Caco-2 (cell line): ENCODE measurements at places on chromosomes 2 and 18.
A peak's percentile ranks its signal among the peaks of the same experiment; 100 is the strongest.

DNA sequence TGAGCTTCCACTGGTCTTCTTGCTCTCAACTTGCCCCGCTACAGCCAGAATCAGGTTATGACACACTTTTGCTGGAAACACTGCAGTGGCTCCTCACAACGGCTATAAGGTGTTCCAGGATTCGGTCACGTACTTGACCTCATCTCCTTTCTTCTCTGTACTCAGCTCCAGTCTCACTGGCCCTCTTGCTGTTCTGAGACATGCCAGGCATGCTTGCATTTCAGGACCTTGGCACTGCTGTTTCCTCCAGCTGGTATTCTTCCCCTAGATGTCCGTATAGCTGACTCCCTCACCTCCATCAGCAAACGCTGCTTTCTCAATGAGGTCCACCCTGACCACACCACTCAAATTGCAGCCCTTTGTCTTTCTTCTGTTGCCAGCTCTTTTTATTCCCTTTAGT lies 31.9 kb upstream of the C1GALT1C1L start:
- H3K27ac ChIP-seq = no peak overlapping the region
- H3K27me3 ChIP-seq = no peaks in the 10 kb centered on the region
- no peaks in the 10 kb centered on the region for H3K4me1 ChIP-seq
- no peak overlapping the region for H3K4me3 ChIP-seq

GRCh38 chr18:48609820-48610815 lies 71.3 kb downstream of the CTIF start:
- H3K27ac ChIP-seq = no peak overlapping the region
- no peaks in the 10 kb centered on the region for H3K4me1 ChIP-seq
- H3K36me3 ChIP-seq = no peaks in the 10 kb centered on the region
- H3K27me3 ChIP-seq = no peaks in the 10 kb centered on the region
- H3K4me3 ChIP-seq = no peak overlapping the region
- DNase-seq = no peak

DNA sequence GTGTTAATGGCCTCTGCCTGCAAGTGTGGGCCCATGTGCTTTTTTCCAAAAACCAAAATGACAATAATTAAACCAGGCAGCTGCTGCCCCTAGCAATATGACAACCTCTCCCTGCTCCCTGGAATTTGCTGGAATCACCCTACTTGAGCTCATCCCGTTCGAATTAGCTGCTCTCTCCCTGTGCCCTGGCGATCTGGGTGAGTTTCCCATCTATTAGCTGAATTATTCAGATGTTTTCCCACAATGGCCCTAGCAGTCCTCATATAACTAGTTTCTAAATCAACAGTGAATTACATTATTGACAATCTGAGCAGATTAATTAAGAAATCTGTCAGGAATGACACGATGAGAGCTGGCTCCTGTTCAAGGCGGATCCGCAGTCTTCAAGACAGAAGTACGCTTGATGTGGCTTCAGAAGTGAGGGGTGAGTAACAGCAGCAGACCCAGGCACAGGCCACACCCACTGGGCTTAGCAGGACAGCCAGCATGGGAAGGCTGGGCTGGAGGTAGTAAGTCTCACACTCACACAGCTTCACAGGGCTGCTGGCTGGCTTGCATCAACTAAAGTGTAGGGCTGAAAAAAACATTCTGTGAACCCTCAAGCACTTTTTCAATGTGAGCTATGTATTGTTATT lies 366.2 kb upstream of the ID2 start:
- no peaks in the 10 kb centered on the region for H3K36me3 ChIP-seq
- H3K4me3 ChIP-seq = no peak overlapping the region
- H3K27me3 ChIP-seq = no peaks in the 10 kb centered on the region
- H3K4me1 ChIP-seq = peaks cover 12% of the 10 kb centered on the region
- H3K27ac ChIP-seq = no peak overlapping the region
- no peak for DNase-seq

DNA sequence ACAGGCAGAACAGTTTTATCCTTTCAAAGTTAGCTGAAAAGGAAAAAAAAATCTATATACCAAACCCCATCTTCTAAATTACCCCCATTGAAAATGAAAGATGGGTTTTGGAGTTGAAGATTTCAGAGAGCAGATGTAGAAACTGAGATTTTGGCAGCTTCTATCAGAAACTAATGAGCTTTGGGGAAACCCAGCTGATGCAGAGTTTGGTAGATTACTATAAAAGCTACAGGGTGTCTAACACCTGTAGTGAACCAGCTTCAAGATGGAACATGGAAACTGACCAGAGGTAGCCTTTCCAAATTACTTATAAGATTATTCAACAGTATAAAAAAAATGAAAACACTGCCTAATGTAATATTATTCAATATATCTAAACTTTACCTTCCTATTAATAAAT lies 583.1 kb downstream of the XIRP2 start:
- H3K36me3 ChIP-seq = no peaks in the 10 kb centered on the region
- H3K4me3 ChIP-seq = no peak overlapping the region
- H3K27me3 ChIP-seq = no peaks in the 10 kb centered on the region
- no peaks in the 10 kb centered on the region for H3K4me1 ChIP-seq
- no peak overlapping the region for H3K27ac ChIP-seq

- no peaks in the 10 kb centered on the region for H3K27me3 ChIP-seq
- H3K4me3 ChIP-seq = no peak overlapping the region
- no peak overlapping the region for H3K27ac ChIP-seq
- H3K4me1 ChIP-seq = no peaks in the 10 kb centered on the region
These were observed 166.8 kb downstream of the DYSF start for GRCh38 chr2:71620116-71620515.

- DNase-seq = peak; percentile 26
- peak overlapping the region; percentile 56 for H3K4me3 ChIP-seq
- H3K4me1 ChIP-seq = peaks cover 26% of the 10 kb centered on the region
- H3K27me3 ChIP-seq = no peaks in the 10 kb centered on the region
These were observed 616 bp downstream of the RNPEPL1 start for GRCh38 chr2:240568678-240569522.

GRCh38 chr18:77164026-77164425 lies 31.4 kb upstream of the MBP start:
- no peak for DNase-seq
- H3K4me3 ChIP-seq = no peak overlapping the region
- H3K4me1 ChIP-seq = no peaks in the 10 kb centered on the region
- H3K27ac ChIP-seq = no peak overlapping the region

- H3K4me1 ChIP-seq = peaks cover 7% of the 10 kb centered on the region
- no peaks in the 10 kb centered on the region for H3K27me3 ChIP-seq
- no peak for DNase-seq
- H3K4me3 ChIP-seq = no peak within 1 kb of the TSS
- H3K36me3 ChIP-seq = no peaks in the 10 kb centered on the region
- H3K27ac ChIP-seq = peak within 1 kb of the TSS; percentile 8
These were observed at the start of gene EMILIN1 for GRCh38 chr2:27078267-27079194. EMILIN1 (plus strand) TSS chr2:27078615; CDS start chr2:27079066, 451 bp downstream.

DNA sequence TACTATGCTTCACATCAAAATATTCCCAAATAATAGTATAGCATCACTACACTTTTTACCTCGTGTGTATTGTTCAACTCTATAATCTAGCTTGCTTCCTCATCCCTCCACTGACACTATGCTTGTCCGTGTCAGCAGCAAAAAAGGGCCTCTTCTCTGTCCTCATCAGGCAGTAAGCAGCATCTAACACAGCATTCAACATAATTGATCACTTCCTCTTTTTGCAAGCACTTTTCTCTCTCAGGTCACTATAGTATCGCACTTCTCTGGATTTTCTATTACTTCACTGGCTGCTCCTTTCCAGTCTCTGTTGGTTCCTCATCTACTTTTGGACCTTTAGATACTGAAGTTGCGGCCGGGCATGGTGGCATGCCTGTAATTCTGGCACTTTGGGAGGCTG lies 64.9 kb upstream of the ZSWIM2 start:
- no peaks in the 10 kb centered on the region for H3K36me3 ChIP-seq
- no peak overlapping the region for H3K27ac ChIP-seq
- no peaks in the 10 kb centered on the region for H3K4me1 ChIP-seq
- no peak overlapping the region for H3K4me3 ChIP-seq

- H3K27me3 ChIP-seq = no peaks in the 10 kb centered on the region
- no peak overlapping the region for H3K27ac ChIP-seq
- H3K4me3 ChIP-seq = no peak overlapping the region
- no peaks in the 10 kb centered on the region for H3K4me1 ChIP-seq
- DNase-seq = no peak
These were observed 14.6 kb downstream of the ALPG start for GRCh38 chr2:232421189-232421785.

- no peak overlapping the region for H3K27ac ChIP-seq
- DNase-seq = no peak
- 0 out of 2 replicates have a peak, but pooled peaks cover 5% of the 10 kb centered on the region for H3K4me1 ChIP-seq
- no peak overlapping the region for H3K4me3 ChIP-seq
- no peaks in the 10 kb centered on the region for H3K36me3 ChIP-seq
- H3K27me3 ChIP-seq = no peaks in the 10 kb centered on the region
These were observed 2.6 kb upstream of the HNRNPLL start for GRCh38 chr2:38605298-38605830.

DNA sequence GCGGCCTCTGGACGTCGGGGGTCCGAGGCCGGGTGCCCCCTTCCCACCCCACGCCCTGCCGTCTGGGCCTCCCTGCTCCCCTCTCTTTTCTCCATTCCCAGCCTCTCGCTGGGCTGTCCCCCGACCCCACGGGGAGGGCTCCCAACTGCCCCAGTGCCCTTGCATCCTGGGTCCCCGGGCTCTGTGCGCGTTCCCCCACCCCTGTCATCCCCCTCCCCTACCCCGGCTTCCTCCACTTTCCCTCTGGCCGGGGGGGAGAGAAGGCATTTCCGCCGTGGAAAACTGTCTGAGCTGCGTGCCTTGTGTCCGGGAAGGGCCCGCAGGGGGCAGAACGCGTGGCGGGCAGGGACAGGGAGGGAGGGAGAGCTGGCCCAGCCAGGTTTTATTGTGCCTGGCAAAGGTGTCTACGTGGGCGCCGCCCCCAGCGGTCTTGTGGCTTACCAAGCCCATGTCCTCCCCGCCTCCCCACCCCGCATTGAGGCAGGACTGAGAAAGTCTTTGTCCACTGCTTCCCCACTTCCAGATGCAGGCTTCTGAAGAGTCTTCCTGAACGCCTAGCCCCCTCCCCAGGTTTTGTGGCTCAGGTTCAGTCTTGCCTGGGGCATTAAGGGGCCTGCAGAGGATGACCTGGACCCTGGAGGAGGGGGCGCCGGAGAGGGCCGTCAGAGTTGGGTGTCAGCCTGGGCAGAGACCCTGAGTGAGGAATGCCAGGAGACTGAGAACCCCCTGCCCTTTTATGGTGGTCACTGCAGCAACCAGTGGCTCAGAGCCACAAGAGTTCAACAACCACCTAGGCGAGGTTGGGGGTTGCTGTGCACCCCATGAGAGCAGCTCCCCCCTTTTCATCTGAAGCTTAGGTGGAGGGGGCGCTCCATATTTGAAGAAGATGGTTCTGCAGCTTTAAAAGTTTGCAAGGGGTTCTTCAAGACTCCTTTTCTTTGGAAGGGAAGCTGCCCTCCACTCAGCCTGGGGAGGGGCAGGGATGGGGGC lies 1.3 kb downstream of the ITM2C start:
- no peak for DNase-seq
- peak overlapping the region; percentile 71 for H3K4me3 ChIP-seq
- no peak overlapping the region for H3K27ac ChIP-seq
- H3K36me3 ChIP-seq = no peaks in the 10 kb centered on the region

- no peaks in the 10 kb centered on the region for H3K36me3 ChIP-seq
- no peaks in the 10 kb centered on the region for H3K4me1 ChIP-seq
- DNase-seq = no peak
- no peak overlapping the region for H3K4me3 ChIP-seq
These were observed 88.8 kb upstream of the MAP4K4 start for GRCh38 chr2:101608408-101609310.

DNA sequence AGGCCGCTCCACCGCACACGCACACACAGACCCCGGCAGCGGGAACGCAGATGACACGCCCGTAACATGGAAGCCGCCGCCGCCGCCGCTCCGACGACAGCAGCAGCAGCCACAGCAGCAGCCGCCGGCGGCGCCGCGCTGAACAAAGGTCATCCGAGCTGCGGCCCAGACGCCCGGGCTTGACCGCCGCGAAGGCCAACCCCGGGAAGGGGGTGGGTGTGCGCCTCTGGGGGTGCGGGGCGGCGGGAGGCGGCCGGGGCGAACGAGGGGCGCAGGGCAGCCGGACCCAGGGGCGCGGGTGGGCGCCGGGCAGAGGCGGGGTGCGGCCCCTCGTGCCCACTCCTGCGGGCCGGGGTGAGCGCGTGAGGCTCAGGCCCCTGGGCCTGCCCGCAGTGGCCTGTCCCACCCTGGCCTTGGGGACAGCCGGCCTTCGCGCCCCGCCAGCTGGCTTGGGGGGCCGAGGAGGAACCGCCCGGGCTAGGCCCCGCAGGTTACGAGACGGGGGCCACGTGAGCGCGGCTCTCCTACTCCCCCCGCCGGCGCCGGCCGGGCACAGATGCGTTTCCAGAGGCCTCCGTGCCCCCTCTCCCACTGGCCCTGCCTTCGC lies 1.0 kb upstream of the ZNF532 start:
- no peaks in the 10 kb centered on the region for H3K27me3 ChIP-seq
- peak overlapping the region; percentile 23 for H3K4me3 ChIP-seq
- peak; percentile 64 for DNase-seq
- H3K4me1 ChIP-seq = no peaks in the 10 kb centered on the region

DNA sequence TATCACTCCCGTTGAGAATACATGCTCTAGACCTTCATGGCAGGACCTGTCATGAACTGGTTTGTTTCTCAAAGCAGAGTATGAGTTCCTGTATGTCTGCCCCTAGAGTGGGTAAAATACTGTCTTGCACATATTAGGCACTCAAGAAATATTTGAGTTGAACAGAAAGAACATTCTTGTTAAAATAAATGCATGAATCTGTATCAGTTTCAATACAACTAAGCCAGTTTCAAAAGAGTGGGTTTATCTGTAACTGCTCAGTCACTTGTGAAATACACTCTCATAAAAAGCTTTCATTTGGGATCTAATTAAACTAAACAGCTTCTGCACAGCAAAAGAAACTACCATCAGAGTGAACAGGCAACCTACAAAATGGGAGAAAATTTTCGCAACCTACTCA lies 69.2 kb downstream of the RFTN2 start:
- no peak overlapping the region for H3K4me3 ChIP-seq
- H3K4me1 ChIP-seq = no peaks in the 10 kb centered on the region
- H3K36me3 ChIP-seq = no peaks in the 10 kb centered on the region
- H3K27ac ChIP-seq = no peak overlapping the region
- DNase-seq = no peak

- H3K27ac ChIP-seq = no peak overlapping the region
- H3K36me3 ChIP-seq = no peaks in the 10 kb centered on the region
- no peaks in the 10 kb centered on the region for H3K27me3 ChIP-seq
- DNase-seq = no peak
- no peak overlapping the region for H3K4me3 ChIP-seq
These were observed 222.8 kb upstream of the TMEM200C start for GRCh38 chr18:6118080-6118479.

DNA sequence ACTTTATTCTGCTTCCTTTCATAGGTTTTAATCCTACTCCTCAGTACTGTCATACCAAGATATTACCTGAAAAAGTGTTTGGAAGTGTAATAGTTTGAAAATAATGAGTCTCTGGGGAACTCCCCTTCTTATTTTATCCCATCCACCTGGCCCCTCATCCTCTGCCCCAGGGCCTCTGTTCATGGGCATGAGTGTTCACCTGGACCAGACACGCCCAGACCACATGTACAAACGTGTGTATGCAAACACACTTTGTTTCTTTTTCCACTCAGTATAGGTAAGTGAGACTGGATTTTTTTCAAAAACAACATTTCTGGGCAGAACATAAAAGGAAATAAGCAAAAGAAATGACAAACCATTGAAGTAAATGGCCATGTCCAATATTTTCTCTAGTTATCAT lies 62.1 kb upstream of the THSD7B start:
- no peak overlapping the region for H3K4me3 ChIP-seq
- H3K27me3 ChIP-seq = no peaks in the 10 kb centered on the region
- no peak for DNase-seq
- H3K36me3 ChIP-seq = no peaks in the 10 kb centered on the region
- peaks cover 11% of the 10 kb centered on the region; the same call in 1 of the 2 replicates for H3K4me1 ChIP-seq
